Sigmoid colon (tissue), 7 donors: ENCODE measurements at places on chromosomes 2 and 18.

DNA sequence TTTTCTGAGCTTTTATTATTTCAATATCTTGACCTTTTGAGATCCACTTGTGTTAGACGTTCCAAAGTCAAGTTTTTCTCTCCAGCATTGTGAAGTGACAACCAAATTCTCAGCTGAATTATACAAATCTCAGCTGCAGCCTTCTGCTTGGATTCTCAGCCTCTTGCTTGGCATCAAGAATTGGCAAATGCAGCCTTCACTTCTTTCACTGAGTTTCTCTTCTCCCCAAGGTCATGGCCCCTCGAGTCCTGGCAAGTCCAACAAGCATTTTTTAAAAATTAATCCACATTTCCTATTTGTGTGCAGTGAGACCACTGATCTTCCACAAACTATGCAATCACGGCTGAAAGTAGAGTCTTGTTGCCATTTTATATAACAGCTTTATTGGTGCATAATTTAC lies 23.4 kb upstream of the SMIM21 start:
- no peak for DNase-seq
- H3K36me3 ChIP-seq = no peaks in the 10 kb centered on the region
- no peak overlapping the region for H3K4me3 ChIP-seq
- no peaks in the 10 kb centered on the region for H3K27me3 ChIP-seq
- H3K4me1 ChIP-seq = peaks cover 11% of the 10 kb centered on the region

GRCh38 chr18:63897072-63897471 lies 9.6 kb downstream of the SERPINB2 start:
- no peak for DNase-seq
- H3K27me3 ChIP-seq = no peaks in the 10 kb centered on the region
- H3K4me1 ChIP-seq = no peaks in the 10 kb centered on the region

DNA sequence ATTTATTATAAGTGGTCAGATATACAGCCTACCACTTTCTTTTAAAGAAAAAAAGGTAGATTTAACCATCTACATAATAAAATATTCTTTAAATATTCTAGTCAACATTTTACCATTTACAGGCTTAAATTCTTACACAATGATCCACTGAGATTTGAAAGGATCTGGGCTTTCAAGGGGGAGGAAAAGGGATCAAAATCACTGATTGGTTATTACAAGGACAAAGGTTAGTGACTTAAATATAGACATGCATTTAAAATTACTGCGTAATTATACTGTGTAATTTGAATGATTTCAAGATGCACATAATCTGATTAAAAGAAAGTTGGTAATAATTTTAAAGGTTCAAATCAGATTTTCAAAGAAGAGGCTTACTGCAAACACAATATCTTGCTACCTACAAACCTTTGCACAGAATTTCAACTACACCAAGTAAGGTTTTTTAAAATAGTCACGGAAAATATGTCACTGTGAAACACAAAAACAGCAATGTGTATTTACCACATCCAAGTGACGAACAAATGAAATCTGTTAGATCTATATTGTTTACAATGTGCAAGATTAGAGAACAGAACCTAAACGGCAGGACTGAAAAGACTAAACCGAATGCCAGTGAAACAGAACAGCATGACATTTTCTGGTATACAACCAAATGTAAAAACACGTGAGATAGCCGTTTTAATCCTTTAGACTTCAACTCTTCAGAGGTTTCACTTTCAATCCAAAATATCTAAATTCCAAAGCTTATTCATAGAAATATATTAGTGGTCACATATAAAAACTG lies 40.8 kb downstream of the RTN4 start:
- DNase-seq = no peak
- H3K27me3 ChIP-seq = no peaks in the 10 kb centered on the region
- peak overlapping the region; percentile 26 for H3K4me3 ChIP-seq
- peaks cover 89% of the 10 kb centered on the region for H3K4me1 ChIP-seq
- H3K27ac ChIP-seq = peak overlapping the region; percentile 74

DNA sequence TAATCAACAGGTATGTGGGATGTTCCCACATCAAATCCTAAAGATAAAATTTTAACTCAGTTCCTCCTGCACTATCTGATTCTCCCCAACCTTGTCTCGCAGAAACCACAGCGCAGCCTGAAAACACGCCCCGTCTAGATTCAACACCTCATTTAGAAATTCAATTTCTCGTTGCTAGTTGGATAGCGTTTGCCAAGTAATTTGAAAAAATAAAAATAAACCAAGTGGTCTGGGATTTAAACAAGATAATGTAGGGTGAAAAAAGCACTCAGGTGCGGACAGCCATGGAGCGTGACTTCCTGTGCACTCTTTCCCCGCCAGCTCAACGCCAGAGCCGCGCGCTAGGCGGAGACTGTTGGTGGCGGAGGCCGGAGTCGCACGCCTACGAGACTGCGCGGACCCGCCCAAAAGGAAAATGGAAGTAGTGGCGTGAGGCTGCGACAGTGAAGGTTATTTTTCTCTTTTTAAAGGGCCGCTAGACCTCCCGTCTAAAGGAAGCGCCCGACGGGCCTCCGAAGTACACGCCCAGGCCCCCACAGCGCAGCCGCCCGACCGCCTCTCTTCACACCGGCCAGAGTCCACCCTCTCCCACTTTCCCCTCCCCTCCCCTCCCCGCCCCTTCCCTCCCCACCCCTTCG lies 615 bp upstream of the CCNT2 start:
- peaks cover 37% of the 10 kb centered on the region for H3K4me1 ChIP-seq
- H3K27ac ChIP-seq = peak overlapping the region; percentile 98
- H3K4me3 ChIP-seq = peak overlapping the region; percentile 96
- no peaks in the 10 kb centered on the region for H3K27me3 ChIP-seq
- no peaks in the 10 kb centered on the region for H3K36me3 ChIP-seq

- no peak overlapping the region for H3K4me3 ChIP-seq
- no peaks in the 10 kb centered on the region for H3K4me1 ChIP-seq
- H3K27me3 ChIP-seq = no peaks in the 10 kb centered on the region
- peak; percentile 17 for DNase-seq
- H3K27ac ChIP-seq = no peak overlapping the region
Observed at GRCh38 chr2:205937211-205937610, 148.8 kb downstream of the INO80D start.

DNA sequence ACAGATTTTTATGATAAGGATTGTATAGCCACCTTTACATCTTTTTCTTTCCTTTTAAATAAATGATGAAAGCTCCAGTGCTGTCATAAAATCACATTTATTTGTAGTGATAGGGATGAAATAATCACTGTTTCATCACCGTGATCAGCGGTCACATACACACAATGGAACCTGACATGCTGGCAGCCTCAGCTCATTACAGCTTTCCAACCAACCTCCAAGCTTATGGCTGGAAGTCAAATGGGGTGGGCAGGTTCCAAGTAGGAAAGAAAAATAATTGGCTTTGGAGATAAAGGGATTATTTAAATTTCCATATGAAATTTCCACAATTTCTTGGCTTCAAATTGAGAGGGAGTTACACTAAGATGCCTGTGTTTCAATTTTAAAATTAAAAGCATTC lies 251.3 kb downstream of the PLCL1 start:
- H3K4me1 ChIP-seq = no peaks in the 10 kb centered on the region
- no peak overlapping the region for H3K27ac ChIP-seq
- no peak overlapping the region for H3K4me3 ChIP-seq
- H3K27me3 ChIP-seq = no peaks in the 10 kb centered on the region

- no peak overlapping the region for H3K27ac ChIP-seq
- H3K4me3 ChIP-seq = no peak overlapping the region
- H3K36me3 ChIP-seq = no peaks in the 10 kb centered on the region
- H3K27me3 ChIP-seq = no peaks in the 10 kb centered on the region
Observed at GRCh38 chr2:136962105-136962725, 196.9 kb downstream of the THSD7B start.

GRCh38 chr2:20366672-20367116 lies 16.1 kb upstream of the PUM2 start:
- H3K36me3 ChIP-seq = no peaks in the 10 kb centered on the region
- H3K27ac ChIP-seq = no peak overlapping the region
- no peak overlapping the region for H3K4me3 ChIP-seq

- no peak for DNase-seq
- H3K27ac ChIP-seq = no peak overlapping the region
- no peaks in the 10 kb centered on the region for H3K36me3 ChIP-seq
- H3K27me3 ChIP-seq = no peaks in the 10 kb centered on the region
Observed at GRCh38 chr2:166269322-166269721, 106.4 kb downstream of the SCN9A start.

DNA sequence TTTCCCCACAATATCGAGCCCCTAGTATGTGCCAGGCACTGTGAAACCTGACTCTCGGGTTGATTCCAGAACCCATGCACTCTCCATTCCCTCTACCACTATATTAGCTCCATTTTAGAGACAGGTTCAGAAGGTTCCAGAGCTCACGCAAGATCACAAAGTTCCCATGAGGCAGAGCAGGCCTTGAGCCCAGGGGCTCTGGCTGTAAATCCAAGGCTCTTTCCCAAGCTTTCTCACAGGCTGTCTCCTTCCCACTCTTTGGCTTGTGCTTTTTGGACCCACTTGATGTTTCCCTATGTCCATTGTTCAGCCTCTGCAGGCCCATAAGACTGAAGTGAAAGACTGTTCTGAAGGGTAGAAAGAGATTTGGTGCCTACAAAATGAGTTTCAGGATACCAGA lies 15.7 kb downstream of the KIAA2012 start:
- H3K27ac ChIP-seq = no peak overlapping the region
- H3K36me3 ChIP-seq = no peaks in the 10 kb centered on the region
- no peaks in the 10 kb centered on the region for H3K27me3 ChIP-seq
- H3K4me1 ChIP-seq = peaks cover 37% of the 10 kb centered on the region

DNA sequence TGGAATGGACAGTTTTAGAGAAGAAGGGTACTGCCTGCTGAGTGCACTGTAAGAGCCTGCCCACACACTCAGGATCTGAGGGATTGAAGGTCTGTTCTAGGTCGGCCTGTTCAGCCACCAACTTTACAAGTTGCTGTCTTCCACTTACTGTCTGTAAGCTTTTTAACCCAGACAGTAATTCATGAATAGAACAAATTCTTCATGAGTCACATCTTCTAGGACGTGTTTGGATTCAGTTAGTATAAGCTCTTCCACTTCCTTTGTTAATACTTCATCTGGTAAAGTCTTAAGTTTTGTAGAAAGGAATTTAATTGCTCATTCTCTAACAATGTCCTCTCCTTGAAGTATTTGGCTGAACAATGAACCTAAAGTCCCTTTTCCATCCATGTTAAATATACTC lies 74.6 kb downstream of the PDE11A start:
- no peak overlapping the region for H3K4me3 ChIP-seq
- no peaks in the 10 kb centered on the region for H3K27me3 ChIP-seq
- no peak for DNase-seq
- no peaks in the 10 kb centered on the region for H3K4me1 ChIP-seq
- H3K27ac ChIP-seq = no peak overlapping the region

DNA sequence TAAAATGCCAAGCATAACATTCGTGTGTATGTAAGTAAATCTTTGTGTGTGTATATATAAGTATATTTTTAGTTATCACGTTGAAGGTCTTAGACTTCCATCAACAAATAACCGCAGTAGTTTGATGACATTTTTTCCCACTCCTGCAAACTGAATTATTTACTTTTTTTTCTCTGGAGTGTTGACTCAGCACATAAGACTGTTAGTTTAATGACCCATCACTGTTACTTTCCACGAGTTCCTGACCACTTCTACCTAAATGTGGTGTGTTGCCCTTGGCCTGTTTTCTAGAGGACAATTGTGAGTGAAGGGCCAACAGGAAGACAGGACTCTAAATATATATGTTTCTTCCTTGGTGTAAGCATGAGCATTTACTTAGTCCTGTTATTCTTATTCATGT lies 71.3 kb upstream of the TXNDC2 start:
- H3K4me1 ChIP-seq = peaks cover 20% of the 10 kb centered on the region
- H3K27me3 ChIP-seq = no peaks in the 10 kb centered on the region
- no peak overlapping the region for H3K4me3 ChIP-seq
- no peak for DNase-seq
- H3K36me3 ChIP-seq = no peaks in the 10 kb centered on the region

- H3K27me3 ChIP-seq = no peaks in the 10 kb centered on the region
- DNase-seq = no peak
- H3K4me3 ChIP-seq = no peak overlapping the region
- no peaks in the 10 kb centered on the region for H3K36me3 ChIP-seq
- H3K27ac ChIP-seq = no peak overlapping the region
- H3K4me1 ChIP-seq = no peaks in the 10 kb centered on the region
Observed at GRCh38 chr2:69979902-69980807, 18.7 kb upstream of the ASPRV1 start.

GRCh38 chr2:220000586-220000985 lies 373.2 kb downstream of the SLC4A3 start:
- H3K27me3 ChIP-seq = no peaks in the 10 kb centered on the region
- DNase-seq = no peak
- H3K4me1 ChIP-seq = no peaks in the 10 kb centered on the region
- H3K27ac ChIP-seq = no peak overlapping the region
- H3K4me3 ChIP-seq = no peak overlapping the region

GRCh38 chr2:26126074-26126473 lies 46.8 kb upstream of the GAREM2 start:
- no peak overlapping the region for H3K27ac ChIP-seq
- peaks cover 6% of the 10 kb centered on the region for H3K4me1 ChIP-seq
- no peak overlapping the region for H3K4me3 ChIP-seq
- no peak for DNase-seq
- H3K36me3 ChIP-seq = no peaks in the 10 kb centered on the region

GRCh38 chr2:150639383-150639782 lies 151.9 kb upstream of the RND3 start:
- H3K27me3 ChIP-seq = no peaks in the 10 kb centered on the region
- DNase-seq = no peak
- peak overlapping the region; percentile 34 for H3K27ac ChIP-seq
- H3K36me3 ChIP-seq = no peaks in the 10 kb centered on the region
- no peaks in the 10 kb centered on the region for H3K4me1 ChIP-seq

DNA sequence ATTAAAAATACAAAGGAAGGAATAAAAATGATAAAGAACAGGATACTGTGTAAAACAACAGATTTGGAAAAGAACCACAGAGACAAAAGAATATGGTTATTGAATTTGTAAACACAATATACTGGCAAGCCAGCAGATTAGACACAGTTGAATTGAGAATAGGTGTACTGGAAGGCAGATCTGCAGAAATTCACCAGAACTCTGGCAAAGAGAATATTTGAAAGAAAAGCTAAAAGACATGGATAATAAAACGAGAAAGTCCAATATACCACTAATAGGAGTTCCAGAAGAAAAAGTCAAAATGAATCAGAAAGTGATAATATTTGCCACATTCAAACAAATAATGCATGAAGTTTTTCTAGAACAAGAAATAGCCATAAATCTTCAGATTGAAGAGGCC lies 11.9 kb upstream of the NEURL3 start:
- no peak overlapping the region for H3K27ac ChIP-seq
- H3K27me3 ChIP-seq = no peaks in the 10 kb centered on the region
- H3K4me3 ChIP-seq = no peak overlapping the region
- no peak for DNase-seq
- H3K36me3 ChIP-seq = no peaks in the 10 kb centered on the region

GRCh38 chr2:3542107-3542506 lies 16.0 kb downstream of the RNASEH1 start:
- no peak overlapping the region for H3K4me3 ChIP-seq
- H3K27me3 ChIP-seq = no peaks in the 10 kb centered on the region
- peaks cover 26% of the 10 kb centered on the region for H3K36me3 ChIP-seq
- DNase-seq = no peak
- no peak overlapping the region for H3K27ac ChIP-seq
- H3K4me1 ChIP-seq = no peaks in the 10 kb centered on the region

GRCh38 chr2:129905664-129906081 lies 73.8 kb upstream of the RAB6C start:
- H3K36me3 ChIP-seq = no peaks in the 10 kb centered on the region
- DNase-seq = no peak

GRCh38 chr2:40034801-40035200 lies 255.7 kb upstream of the THUMPD2 start:
- H3K27me3 ChIP-seq = no peaks in the 10 kb centered on the region
- H3K36me3 ChIP-seq = no peaks in the 10 kb centered on the region
- no peak for DNase-seq

GRCh38 chr2:236531996-236532395 lies 37.6 kb upstream of the ACKR3 start:
- H3K27ac ChIP-seq = no peak overlapping the region
- H3K4me3 ChIP-seq = no peak overlapping the region
- DNase-seq = no peak
